ENCODE measurements at places on chromosomes 7 and 10.

- DNase-seq = no peak
These were observed 100.4 kb upstream of the ACBD5 start for GRCh38 chr10:27341001-27341400.

GRCh38 chr10:17410907-17411306 is 43.5 kb downstream of the ST8SIA6 start:
- DNase-seq = no peak

DNA sequence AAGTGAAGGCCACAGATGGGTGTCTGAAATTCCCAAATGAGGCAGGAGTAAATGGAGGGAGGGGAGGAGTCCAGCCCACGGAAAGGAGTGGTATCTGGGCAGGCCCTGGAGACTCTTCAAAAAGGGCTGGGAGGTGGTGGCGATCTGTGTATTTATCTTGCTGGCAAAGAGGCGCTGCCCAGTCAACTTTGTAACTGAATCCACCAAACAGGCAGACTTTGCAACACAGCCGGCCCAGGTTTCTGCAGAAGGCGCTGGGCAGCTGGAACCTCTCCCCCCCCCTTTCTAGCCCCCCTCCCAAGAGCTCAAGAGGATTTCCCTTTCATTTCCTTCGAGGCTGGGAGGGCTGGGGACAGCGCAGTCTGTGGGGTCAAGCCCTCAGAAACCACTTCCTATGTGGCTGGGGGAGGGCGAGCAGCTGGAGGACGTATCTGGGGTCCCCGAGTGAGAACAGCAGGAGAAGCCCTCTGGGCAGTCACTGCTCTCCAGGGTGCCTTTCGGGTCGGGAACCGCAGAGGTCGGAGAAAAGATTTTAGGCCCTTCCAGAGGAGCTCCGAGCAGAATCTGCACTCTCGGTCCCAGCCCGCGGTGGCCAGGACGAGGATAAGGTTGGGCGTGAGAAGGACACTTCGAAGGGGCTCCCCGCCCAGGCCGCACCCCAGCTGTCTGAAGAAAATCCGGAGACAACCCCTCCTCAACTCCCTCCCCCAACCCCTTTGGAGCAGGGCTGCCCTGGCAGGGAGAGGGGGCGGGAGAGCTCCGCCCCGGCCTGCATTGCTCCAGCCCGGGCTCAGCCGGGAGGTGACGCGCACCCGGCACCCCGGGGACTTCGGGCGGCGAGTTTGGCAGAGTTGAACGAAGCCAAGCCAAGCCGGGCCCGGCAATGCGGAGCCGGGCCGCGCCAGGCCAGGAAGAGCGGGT is 965 bp downstream of the ZCCHC24 start:
- DNase-seq = no peak

GRCh38 chr10:96565774-96566173 is 21.0 kb downstream of the TM9SF3 start:
- no peak for DNase-seq

DNA sequence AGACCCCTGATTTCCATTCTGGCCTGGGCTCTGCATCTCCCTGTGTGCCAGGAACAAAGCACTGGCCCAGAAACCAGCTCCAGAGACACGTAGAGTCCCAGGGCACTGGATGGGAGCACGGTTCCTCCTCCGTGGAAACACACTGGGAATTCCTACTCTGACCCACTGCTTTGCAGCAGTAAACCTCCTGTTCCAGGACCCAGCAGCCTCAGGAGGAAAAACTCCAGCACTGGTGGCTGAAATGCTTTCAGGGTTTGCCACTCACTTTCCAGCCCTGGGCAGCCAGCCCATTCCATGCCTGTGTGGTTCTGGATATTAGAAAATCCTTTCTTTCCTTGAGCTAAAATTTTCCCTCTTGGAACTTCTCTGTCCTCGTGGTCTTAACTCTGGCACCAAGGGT is 58.0 kb downstream of the FAM171A1 start:
- DNase-seq = no peak

DNA sequence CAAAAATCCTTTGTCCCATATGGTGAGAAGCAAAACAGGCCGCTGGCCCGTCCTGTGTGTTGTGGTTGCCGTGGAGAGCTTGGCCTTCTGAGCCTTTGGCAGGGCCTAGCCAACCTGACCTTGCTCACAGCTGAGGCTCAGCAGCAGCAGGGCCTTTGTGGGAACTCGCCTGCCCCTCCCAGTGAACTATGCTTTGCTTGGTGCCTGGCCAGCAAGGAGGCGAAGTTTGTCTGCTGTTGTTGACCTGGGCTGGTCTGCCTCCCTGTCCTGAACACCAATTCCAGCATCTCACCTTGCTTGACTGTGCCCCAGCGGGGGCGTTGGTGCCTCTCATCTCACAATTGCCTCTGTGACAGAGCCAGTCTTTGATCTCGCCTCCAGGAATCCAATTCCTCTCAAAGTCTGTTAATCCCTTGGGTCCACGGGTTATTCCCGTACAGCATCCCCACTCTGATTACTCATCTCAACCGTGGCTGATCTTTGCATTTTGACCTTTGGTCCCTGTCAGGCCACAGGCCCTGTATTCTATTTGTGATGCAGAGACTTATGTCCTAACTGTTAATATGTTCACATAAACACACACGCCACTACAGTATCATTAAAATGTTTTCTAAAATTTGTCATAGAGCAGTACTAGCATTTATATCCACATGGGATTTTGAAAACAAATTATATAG is 22.6 kb downstream of the EPDR1 start:
- DNase-seq = no peak

- DNase-seq = peak; percentile 68
These were observed 19.8 kb downstream of the PIK3AP1 start for GRCh38 chr10:96700374-96701099.

DNA sequence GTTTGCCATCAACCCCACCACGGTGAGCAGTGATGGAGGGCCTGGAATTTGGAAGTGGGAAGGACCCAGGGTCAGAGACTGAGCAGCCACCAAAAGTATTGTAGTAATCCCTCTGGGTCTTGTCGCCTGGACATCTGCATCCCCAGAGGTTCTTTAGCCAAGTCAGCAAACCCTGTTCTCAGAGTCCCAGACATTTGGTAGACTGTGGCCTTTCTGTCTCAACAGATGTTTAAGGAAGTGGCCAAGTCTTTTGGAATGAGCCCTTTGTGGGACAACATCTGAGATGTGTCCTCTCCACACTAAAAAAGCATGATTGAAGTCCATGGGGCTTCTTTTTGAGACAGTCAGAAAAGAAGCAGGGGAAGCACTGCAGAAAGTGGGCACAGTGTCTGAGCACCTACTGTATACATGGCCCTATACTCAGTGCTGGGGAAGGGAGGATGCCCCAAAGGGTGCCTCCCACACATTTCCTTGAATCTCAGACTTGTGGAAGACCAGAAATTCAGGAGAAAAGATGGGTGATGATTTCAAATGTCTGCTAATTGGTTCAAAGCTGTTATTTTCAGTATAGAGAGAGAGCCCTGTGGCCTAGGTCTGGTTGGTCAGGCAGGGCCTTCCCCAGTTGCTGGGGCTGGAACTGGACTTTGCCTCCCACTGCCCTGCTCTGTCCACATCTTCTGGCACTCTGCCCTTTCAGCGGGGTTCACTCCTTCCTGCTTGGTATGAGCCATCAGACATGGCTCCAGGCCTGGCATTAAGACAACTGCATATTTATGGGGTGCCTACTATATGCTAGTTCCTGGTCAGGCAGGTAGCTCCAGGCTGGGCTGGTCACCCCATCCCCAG is 26.5 kb upstream of the VSIR start:
- DNase-seq = no peak

- no peak for DNase-seq
These were observed 8.5 kb downstream of the AKR1B1 start for GRCh38 chr7:134450294-134451000.

Measured in GM12864 (cell line).